ENCODE measurements at places on chromosomes 2 and 18.

DNA sequence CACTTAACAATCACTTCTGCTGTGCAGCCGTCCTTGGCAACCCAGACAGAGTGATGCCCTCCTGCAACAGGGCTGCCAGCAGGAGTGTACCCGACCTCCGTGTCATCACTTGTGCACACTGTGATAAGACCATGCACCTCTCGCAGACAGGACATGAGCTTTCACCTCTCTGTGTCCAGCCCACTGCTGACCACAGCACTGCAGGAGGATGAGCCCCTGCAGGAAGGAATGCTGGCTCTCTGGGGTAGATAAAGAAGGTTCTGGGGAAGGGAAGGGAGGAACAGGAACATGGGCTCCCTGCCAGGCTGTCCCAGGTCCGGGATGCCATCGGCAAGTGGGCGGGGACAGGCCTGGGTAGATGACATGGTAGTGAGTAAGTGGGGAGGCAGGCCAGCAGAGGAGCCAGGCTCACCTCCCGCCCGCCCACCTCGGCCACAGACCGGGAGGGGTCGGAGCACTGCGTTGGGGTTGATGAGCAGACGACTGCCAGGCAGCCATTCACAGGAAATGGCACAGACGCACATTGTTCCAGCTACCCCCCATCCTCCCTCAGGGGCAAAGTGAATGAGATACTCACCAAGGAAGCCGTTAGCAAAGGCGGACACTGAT is 18.6 kb upstream of the COL6A3 start:
- peak; percentile 92 for ATAC-seq

DNA sequence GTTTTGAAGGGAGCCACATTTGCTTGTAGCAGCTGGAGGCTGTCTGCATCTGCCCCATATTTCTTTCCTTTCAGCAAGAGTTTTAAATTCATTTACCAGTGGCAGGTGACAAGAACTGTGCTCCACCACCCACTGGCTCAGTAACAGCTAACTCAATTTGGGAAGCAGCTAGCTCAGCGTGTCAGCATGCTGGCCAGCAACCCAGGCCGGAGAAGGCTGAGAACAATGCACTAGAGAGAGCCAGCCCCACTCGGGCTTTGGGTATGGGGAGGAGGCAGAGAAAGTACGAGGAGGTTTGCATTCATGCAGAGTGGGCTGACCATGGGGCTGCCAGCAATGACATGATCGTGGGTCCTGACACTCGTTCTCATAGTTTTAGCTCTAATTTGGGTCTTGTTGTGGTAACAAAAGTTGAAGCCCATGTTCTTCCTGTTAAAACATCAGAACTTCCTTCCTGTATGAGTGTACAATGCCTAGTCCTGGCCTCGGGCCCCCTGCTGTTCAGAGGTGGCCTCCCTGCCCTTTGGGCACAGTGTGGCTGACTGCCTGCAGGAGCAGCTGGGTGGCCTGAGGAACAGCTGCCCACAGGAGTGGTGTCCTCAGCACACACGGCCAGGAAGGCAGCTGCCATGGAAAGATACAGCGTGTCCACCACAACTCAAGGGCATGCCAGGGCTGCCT is 23.0 kb downstream of the CDC42EP3 start:
- no peak for ATAC-seq

GRCh38 chr2:109727929-109728447 is 66.1 kb upstream of the RGPD5 start:
- no peak for ATAC-seq

DNA sequence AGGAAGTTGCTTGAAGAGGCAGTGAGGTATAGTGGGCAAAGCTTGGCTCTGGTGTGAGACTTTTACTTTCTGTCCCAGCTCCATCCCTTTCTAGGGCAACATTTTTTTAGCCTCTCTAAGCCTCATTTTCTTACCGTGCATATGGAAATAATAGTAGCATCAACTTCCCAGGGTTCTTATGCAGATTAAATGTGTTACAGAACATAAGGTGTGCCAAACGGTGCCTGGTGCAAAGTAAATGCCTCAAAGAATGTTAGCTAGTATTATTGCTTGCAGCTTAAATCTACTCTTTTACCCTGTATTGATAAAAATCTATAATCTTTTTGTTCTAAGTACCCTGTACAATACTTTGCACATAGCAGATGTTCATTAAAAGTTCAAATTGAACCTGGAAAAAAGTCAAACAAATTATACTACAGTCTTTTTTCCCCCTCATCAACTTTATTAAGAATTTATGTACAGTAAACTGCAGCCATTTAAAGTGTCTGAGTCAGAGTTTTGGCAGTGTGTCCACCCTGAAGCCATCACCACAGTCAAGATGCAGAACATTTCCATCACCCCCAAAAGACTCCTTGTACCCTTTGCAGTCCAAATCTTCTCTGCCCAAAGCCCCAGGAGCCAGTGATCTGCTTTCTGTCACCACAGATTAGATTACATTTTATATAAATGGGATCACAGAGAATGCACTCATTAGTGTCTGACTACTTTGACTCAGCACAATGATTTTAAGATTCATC is 10.6 kb downstream of the MAPRE2 start:
- peak; percentile 68 for ATAC-seq

- no peak for ATAC-seq
These were observed 1.5 kb downstream of the EPB41L5 start for GRCh38 chr2:120014226-120014980.

GRCh38 chr2:55048508-55049042 is 1.7 kb downstream of the RTN4 start:
- no peak for ATAC-seq

DNA sequence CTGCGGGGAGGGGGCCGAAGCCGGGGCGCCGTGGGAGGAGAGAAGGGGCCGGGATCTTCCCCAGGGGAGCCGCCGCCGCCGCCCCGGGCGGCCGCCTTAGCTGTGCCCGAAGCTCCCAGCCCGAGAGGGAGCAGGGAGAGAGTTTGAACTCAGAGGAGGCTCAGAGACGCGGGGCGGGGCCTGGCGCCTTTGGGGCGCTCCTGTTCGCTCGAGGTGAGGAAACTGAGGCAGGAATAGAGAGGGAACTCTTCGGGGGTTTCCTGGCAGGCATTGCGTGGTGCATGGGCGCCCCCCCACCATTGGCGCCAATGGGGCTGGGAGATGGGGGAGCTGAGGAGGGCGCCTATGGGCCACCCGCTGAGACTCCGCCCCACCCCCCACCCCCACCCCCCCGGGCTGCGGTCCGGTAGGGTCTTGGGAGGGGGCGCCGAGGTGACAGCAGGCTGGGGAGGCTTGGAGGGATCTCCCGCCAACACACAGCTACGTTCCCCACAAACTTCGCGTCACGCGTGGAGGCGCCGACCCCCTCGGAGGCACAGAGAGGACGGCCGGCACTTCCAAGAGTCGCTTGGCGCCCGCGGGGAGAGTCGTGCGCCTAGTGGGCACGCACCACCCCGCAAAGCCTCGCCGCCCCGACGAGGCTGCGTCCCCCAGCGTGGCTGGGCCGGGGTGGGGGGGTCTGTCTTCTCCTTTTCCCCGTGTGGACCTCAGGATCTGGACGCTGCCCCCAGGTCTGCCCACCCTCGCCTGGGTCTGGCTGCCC is 680 bp downstream of the CTDSP1 start:
- ATAC-seq: peak; percentile 20

Measured in SK-N-SH treated with all-trans-retinoic acid at 6 μM for 48 hours (cell line).